ENCODE measurements at places on chromosomes 7 and 10.

DNA sequence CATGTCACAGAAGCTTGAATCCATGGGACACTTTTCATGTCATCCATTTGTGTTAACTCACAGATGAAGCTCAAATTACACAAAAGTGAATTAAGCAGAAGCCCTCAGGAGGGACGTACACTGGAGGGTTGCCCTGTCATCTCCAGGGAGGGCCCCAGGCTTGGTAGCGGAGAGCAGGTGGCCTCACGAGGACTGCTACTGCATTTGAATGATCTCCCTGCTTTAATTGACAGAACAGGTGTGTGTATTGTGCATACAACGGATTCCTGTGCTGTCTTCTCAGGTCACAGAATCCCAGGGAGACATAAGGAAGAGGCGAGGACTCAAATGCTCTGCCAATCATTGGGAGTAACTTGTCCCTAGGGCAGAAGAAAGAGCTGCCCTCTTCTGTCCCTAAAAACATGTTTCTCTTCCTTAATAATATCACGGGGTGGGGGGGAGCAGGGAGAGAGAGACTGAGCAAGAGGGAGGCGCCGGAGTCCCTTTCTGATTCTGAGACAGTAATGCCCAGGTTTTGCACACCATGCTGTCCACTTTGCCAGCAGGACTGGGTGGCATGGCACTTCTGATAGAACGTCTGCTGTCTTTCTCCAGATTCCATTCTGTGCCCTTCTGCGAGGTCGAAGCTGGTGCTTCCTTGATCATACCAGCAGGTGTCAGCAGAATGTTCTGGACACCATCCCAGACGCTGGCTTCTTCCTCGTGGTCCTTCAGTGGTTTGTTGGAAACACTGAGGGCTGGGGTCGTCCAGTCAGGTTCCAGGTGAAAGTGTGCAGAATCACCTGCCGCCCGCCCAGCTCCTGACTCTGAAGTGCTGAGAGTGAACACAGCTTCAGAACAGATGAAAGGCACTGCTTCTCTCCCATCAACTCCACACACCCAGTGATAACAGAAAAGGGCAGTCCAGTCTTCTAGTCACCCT lies 26.2 kb upstream of the RASGEF1A start:
- DNase-seq, result peak; percentile 73

- DNase-seq, result no peak
Observed at GRCh38 chr7:5612695-5613094, 168.8 kb downstream of the RNF216 start.

GRCh38 chr7:128164061-128164954 lies 76.8 kb upstream of the LEP start:
- DNase-seq, result peak; percentile 42

DNA sequence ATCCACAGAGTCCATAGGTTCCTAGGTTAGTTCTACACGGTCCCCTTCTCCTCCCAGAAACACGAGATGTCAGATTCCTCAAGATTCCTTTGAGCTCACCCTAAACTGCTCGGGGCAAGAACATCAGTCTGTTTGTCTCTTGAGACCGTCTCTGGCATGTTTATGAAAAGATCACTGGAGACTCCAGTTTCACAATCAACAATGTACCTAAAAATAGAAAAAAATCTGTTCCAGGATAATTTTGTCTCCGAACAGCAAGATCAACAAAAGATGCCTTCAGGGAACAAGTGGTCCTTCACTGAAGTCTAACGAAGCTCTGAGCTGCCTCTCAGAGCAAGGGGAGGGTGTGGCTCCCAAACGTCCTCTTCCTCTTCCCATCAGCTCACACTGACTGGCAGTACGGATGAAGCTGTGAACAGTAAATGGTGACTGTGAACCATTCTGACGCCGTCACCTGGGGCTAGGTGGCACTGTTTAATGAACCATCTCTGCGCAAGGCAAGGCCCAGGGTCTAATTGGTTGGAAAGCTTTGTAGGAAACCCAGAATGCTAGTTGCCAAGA lies 156.2 kb upstream of the LYZL1 start:
- peak; percentile 86 for DNase-seq

DNA sequence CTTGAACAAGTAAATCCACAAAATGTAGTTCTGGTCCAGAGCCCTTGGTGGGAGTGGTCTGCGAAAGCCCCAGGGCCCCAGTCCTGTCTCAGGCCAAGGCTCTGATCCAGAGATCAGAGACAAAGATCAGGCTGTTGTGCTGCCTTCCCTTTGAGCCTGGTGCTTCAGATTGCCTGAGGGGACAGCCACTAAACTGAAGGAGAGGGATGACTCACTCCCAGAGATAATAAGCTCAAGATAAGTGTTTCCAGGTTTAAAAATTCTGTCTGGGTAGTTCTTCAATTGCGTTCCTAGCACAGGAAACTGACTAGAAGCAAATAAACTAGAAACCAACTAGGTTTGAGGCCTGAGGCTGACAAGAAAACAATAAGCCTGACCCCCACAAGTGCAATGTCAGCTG lies 190.2 kb downstream of the RAMP3 start:
- DNase-seq, result peak; percentile 48

GRCh38 chr7:37212051-37212450 lies 236.6 kb downstream of the ELMO1 start:
- no peak for DNase-seq

- no peak for DNase-seq
Observed at GRCh38 chr7:93242106-93242505, 9.9 kb downstream of the VPS50 start.

DNA sequence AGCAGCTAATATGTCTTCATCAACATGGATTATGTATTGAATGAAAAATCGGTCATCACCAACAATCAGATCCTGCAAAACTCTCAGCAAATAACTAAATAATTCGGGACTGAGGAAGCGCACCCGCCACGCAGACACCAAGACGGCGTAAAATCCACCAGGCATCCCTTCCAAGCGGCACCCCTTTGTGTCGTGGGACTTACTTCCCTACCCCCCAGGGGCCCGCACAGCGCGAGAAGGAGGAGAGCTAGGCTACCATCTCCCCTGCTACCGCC lies 721 bp downstream of the ARL3 start:
- DNase-seq, result no peak

- no peak for DNase-seq
Observed at GRCh38 chr7:81075150-81075549, 156.3 kb upstream of the SEMA3C start.

- DNase-seq, result peak; percentile 24
Observed at GRCh38 chr7:50953820-50954219, 171.1 kb upstream of the GRB10 start.

GRCh38 chr10:74586088-74586585 lies 240.3 kb upstream of the KAT6B start:
- peak; percentile 32 for DNase-seq
